Stimulated activated CD4-positive, alpha-beta T cell treated with anti-CD3 and anti-CD28 coated beads, Interleukin-2, amount 100 ng/mL, for 48 hours (primary cell): ENCODE measurements at places on chromosomes 3 and 15.

GRCh38 chr3:1979961-1980615 lies 118.6 kb upstream of the CNTN4 start:
- no peak for DNase-seq

GRCh38 chr3:49900491-49901153 lies 3.1 kb downstream of the MST1R start:
- no peak for DNase-seq

- no peak for DNase-seq
Observed at GRCh38 chr3:52128118-52128683, 26.0 kb downstream of the POC1A start.

DNA sequence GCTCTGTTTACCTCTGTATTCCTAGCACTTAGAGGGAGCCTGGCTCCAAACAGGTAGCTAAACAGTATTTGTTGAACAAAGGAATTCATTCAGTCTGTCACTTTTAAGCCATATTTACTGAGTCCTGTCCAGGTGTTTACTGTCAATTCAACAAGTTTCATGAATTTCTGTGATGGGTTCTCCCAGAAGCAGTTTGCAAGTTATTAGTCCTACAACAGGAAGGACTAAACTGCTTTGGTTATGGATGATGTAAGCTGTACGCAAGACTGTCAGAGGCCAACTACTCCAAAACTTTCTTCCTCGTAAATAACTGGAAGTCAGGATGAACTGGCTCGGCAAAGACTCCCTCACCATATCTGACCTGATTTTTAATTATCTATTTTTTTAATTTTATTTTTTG lies 25.1 kb downstream of the STIMATE start:
- no peak for DNase-seq

DNA sequence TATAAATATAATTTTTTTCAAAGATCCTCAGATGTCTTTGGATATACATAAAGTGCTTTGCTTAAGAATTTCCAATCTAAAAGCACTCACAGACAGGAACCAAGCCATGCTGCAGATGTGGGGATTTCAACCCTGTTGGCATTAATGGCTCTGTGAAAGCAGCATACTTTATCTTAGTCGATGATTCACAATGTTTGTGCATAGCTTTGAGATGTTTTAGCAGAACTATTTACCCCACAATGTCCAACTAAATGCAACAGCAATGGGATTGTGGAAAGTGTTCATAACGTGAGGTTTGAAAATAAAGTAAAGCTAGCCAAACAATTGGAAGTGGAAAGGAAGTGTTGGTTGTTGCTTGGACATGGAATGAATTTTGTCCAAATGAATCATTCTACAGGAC lies 371.4 kb downstream of the SOX2 start:
- DNase-seq = no peak

GRCh38 chr3:19937459-19938294 lies 3.7 kb upstream of the EFHB start:
- DNase-seq = no peak

DNA sequence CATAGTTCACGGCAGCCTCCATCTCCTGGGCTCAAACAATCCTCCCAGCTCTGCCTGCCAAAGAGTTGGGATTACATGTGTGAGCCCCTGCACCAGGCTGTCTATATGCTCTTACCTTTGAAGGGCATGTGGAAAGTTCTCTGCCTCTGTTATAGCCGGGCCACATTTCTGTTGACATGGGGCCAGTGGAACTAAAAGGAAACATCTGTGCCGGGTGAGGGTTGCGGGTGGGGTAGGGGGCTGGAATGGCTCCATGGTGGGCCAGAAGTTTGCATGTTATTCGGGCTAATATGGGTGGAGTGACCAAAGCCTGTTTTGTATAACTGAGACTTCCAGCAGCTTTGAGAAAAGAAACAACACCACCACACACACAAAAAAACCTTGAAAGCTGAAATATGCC lies 8.3 kb upstream of the CLEC3B start:
- DNase-seq = no peak

DNA sequence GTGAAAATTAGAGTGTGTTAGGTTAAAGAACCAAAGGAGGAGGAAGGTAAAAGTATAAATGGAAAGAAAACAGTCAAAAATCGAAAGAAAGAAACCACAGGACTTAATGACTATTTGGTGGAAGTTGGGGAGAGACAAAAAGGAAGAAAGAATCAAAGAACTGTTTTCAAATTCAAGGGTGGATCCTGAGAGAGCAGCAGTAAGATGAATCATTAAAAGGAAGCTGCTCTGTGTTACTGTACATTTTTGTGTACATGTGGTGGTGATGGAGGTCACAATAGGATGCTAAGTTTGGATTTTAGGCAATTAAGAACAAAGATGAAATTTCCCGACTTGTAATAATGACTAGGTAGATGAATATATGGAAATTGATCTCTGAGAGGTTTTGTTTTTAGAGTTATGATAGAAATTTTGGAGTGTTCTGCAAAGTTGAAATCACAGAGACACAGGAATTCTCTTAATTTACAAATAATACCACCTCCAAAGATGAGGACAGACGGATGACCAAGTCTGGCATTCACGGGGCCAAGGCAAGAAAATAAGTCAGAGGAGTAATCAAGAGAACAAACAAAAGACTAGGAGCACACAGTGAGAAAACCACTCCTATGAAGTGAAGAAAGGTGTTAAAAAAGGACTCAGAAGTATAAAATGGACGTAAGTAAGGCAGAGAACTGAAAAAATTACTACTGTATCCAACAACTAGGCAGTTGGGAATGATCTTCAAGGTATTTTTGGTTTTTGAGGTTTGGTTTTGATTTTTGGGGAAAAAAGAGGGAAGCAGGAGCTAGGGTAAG lies 7.1 kb downstream of the DHX36 start:
- no peak for DNase-seq

DNA sequence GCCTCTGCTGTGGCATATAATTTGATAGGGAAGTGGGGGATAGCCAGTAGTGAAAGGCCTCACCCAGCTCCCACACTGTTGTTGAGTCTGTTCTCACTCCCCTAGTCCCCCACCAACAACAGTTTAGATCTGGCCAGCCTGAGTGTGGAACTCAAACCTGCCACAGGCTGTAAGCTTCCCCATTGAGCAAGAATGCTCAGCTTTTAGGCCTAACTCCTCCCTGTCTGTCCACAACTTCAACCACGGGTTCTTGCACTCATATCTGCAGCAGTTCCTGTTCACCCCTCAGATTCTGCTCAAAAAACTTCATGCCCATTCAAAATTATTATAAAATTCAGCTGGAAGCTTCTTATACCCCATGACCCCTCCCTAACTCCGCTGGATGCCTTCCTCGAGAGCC lies 975.1 kb downstream of the NSUN3 start:
- no peak for DNase-seq

DNA sequence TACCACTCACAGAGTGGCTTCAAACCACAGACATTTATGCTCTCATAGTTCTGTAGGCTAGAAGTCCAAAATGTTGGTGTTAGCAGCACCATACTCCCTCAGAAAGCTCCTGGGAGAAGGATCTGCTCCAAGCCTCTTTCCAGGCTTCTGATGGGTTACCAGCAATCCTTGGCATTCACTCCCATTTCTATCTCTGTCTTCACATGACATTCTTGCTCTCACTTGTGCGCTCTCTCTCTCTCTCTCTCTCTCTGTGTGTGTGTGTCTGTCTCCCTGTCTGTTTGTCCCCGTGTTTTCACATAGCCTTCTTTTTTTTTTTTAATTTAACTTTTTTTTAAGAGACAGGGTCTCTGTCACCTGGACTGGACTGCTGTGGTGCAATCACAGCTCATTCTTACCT lies 26.3 kb downstream of the CDAN1 start:
- DNase-seq = no peak

- no peak for DNase-seq
Observed at GRCh38 chr3:142534543-142534942, 44.0 kb downstream of the ATR start.

GRCh38 chr3:141998669-141999290 lies 122.3 kb downstream of the ATP1B3 start:
- no peak for DNase-seq

DNA sequence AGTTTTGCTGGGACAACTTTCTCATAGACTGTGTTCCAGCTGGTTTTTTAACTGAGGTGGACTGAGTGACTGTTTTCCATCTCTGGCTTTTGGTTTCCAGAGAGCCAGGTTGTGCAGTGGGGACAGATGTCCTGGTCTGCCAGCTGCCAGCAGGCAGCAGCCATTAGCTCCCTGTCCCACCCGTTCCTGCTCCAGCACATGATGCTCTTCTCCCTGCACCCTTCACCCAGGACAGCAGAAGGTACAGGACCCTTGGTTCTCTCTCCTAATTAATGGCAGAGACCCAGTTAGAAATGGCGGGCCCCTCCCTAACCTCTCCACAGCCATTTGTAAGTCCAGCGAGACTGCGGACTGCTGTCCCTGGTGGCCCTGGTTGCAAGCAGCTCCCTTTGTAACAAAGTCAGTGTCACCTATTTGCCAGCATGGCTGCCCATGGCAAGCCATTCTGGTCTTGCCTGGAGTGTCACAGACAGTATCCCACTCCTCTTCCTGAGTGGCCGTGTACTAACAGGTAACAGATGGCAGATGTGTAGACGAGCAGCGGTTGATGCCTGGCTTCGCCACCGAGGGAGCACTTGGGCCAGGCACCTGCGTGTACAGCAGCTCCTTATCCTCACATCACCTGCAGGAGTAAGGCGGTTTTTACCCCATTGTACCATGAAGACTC lies 148.3 kb downstream of the DNAJB8 start:
- DNase-seq = no peak

GRCh38 chr3:178663201-178663934 lies 127.1 kb downstream of the KCNMB2 start:
- DNase-seq = no peak

DNA sequence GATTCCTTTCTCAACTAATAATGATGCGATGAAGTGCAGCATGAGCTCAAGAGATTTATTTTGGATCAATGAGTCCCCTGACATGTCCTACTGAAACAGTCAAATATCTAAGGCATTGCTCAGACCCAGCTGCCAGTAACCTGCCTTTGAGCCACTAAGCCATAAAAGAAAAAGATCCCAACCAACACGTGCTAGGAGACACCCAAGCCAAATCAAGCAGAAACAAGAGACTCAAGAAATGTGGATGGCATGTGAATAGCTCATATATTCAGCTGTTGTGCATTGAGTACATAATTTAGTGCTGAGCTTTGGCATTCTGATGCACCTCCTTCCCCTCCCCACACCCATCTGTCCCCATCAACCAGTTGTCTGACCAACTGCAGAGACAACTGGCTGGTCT lies 29.2 kb downstream of the GJD2 start:
- no peak for DNase-seq

DNA sequence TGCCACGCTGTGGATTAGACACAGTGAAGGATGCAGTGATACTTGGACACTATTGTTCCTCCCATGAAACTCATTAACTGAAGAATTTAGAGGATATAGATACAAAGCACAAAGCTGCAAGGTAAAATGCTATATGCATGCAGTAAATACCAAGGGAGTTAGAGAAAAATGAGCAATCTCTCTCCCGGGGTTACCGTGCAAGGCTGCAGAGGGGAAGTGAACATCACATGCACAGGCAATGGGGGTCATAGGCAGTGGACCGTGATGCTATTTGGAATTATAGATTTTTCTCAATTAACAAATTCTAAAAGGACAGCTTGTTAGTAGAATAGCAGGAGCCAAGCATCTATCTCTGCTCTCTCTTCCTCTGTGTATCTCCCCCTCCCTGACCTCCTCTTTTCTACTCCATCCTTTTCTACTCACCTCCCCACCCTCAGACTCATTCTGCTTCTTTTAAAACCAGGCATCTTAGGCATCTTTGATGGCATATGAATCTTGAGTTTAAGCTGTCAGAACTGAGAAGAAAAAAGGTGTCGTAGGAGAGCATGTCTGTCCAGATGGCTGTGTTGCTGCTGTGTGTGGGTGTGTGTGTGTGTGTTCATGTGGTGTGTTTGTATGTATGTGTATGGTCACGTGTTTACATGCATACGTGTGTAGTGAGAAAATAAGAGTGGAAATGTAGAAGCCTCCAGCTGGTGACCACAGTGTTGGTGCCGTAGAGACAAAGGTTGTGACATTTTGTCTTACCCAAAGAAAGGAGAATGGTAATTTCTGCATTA lies 339.0 kb downstream of the EPHB1 start:
- no peak for DNase-seq

DNA sequence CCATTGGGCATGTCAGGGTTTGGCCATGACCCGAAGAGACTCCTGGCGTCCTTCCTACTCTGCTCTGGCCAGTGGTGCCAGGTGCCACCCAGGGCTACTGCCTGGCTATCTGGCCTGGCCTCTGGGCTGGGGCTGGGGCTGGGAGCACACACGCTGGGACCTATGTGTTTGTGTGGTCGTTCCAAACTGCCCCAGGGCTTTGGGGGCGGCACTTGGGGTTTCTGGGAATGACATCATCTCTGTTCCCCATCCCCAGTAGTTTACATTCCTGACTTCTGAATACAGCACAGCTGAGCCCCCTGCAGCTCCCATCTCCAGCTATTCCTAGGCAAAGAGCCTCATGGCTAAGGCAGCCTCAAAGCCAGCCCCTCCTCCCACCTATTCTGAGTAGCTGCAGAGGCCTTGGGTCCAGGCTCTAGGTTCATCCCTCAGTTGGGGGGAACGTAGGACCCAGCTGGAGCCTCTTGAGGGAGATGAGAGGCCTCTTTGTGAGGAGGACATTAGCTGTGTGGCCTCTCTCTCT lies 24.3 kb downstream of the PLEKHO2 start:
- DNase-seq = no peak

- DNase-seq = no peak
Observed at GRCh38 chr3:161640181-161640580, 143.6 kb downstream of the OTOL1 start.

DNA sequence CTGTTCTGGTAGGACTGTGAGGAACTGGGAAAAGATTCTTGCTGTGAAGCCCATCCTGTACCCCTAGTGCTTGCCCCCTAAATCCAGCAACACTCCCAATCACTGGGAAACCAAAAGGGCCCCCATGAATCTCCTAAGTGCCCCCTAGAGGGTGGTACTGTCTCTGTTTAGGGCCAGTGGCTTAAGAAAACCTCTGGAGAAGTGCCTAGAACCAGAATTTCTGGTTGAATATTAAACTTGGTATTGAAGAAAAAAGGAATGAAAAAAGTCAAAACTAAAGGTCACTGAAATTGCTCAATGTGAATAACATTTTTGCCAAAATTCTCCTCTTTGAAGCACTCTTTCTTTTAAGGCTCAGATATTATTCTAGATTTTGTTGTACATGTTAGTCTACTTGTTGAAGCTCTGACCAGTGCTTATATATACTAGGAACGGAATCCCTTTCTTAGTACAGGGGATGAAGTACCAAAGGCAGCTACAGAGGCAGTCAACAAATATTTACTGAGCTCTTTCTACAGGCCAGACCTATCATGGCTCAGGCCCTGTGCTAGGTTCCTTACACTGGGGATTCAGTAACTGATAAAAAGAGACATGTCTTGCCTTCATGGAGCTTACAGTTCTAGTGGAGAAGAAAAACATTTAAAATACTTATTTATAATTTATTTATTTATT lies 138.8 kb downstream of the MYLK start:
- no peak for DNase-seq

DNA sequence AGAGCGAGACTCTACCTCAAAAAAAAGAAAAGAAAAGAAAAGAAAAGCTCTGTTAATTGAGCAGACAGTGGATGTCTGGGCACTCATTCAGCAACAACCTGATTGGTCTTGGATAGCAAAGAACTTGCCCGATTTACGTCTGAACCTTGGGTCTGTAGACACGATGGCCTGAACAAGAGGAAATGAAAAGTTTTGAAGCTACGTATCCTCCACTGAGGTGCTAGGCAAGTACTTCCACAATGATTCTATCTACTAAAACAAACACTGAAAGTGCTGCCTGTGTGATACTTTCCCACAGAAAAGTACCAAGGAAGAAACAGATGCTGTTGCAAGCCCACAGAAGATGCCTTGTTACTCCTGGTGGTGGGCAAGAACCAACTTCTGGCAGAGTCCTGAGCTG lies 21.8 kb upstream of the MUSTN1 start:
- no peak for DNase-seq
